Stimulated activated CD4-positive, alpha-beta T cell treated with anti-CD3 and anti-CD28 coated beads, Interleukin-1b, Interleukin-23, amount 100 ng/mL, for 1 hour (primary cell): ENCODE measurements at places on chromosomes 13 and 19.
A peak's percentile ranks its signal among the peaks of the same experiment; 100 is the strongest.

DNA sequence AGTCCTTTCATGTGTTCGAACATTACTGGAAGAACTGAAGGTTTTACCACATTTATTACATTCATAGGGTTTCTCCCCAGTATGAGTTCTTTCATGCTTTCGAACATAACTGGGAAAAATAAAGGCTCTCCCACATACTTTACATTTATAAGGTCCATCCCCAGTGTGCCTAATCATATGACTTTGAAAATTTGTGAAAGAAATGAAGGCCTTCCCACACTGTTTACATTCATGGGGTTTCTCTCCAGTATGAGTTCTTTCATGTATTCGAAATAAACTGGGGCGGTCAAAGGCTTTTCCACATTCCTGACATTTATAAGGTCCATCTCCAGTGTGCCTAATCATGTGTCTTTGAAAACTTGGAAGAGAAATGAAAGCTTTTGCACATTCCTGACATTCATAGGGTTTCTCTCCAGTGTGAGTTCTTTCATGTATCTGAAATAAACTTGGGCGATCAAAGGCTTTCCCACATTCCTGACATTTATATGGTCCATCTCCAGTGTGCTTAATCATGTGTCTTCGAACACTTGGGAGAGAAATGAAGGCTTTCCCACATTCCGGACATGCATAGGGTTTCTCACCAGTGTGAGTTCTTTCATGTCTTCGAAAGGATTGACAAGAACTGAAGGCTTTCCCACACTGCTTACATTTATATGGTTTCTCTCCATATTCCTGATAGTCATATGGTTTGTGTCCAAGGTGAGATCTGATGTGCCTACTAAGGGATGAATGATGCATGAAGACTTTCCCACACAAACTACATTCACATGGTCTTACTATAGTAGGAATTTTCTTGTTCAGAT is 24.0 kb downstream of the ZNF564 start:
- DNase-seq: no peak

DNA sequence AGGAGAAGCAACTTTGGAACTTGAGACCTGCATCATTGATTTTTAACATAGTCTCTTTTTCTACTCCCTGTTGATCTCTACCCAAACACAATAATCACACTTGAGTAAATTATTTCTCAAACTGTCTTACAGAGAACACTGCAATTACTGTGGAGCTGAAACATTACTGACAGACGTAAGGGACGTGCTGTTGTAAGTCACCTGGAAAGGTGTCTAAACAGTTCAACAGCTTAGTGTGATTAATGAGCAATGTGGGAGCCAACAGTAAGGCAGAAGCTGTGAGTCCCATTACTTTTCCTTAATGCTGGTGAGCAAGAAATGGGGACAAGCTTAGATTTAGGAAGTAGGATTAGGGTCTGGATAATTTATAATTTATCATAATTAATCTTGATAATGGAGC is 265.7 kb downstream of the DLEU7 start:
- DNase-seq: no peak

DNA sequence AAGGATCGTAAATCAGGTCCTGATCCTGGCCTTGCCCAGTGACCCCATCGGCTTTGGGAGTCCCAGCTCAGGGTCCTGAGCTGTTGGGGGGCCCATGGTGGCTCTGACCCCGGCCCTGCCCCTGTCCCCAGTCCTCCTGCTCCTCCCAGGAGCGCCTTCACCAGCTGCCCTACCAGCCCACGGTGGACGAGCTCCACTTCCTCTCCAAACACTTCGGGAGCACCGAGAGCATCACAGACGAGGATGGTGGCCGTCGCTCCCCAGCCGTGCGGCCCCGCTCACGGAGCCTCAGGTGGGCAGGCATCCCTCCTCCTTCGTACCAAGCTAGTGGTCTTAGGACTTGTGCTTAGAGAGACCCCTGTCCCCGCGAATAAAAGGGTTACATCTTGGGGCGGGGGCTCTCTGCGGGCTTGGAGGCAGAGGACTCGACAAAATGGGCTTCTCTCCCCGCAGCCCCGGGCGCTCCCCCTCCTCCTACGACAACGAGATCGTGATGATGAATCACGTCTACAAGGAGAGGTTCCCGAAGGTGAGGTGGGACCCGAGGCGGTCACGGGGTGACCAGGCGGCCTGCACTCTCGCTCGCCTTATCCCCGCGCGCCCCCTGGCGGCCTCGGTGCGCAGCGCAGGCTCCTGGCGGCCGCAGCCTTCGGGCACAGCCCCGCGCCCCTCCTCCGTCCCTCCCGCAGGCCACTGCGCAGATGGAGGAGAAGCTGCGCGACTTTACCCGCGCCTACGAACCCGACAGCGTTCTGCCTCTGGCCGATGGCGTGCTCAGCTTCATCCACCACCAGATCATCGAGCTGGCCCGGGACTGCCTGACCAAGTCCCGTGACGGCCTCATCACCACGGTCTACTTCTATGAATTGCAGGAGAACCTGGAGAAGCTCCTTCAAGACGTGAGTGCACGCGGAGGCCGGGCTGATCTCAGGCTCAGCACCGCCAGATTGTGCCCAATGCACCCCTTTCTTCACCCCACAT is 9.1 kb downstream of the MAST1 start:
- DNase-seq: peak; percentile 63

- no peak for DNase-seq
Measured at GRCh38 chr13:85565652-85566051, 233.6 kb downstream of the SLITRK6 start.

DNA sequence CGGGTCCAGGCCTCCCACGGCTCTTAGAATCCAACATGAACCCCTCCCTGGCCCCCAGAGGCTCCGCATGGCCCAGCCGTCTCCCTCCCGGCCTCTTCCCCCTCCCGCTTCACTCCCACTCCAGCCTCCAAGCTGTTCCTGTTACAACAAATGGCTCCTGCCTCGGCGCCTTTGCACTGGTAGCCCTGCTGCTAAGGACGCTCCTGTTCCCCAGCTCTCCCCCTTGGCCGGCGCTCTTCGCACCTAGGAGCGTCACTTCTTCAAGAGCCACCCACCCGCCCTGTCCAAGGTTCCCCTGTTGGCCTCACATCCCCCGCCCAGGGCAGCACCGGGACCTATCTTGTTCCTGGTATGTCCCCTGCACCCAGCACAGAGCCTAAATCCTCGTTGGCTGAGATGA is 9.4 kb downstream of the CCDC124 start:
- DNase-seq: no peak

- no peak for DNase-seq
Measured at GRCh38 chr13:113821847-113822246, 42.0 kb downstream of the GAS6 start.

GRCh38 chr13:49604570-49604969 is 19.2 kb upstream of the RCBTB1 start:
- DNase-seq: no peak

GRCh38 chr19:51103926-51104341 is 4.3 kb downstream of the CTU1 start:
- no peak for DNase-seq

GRCh38 chr13:32595306-32595705 is 9.1 kb downstream of the PDS5B start:
- DNase-seq: no peak

DNA sequence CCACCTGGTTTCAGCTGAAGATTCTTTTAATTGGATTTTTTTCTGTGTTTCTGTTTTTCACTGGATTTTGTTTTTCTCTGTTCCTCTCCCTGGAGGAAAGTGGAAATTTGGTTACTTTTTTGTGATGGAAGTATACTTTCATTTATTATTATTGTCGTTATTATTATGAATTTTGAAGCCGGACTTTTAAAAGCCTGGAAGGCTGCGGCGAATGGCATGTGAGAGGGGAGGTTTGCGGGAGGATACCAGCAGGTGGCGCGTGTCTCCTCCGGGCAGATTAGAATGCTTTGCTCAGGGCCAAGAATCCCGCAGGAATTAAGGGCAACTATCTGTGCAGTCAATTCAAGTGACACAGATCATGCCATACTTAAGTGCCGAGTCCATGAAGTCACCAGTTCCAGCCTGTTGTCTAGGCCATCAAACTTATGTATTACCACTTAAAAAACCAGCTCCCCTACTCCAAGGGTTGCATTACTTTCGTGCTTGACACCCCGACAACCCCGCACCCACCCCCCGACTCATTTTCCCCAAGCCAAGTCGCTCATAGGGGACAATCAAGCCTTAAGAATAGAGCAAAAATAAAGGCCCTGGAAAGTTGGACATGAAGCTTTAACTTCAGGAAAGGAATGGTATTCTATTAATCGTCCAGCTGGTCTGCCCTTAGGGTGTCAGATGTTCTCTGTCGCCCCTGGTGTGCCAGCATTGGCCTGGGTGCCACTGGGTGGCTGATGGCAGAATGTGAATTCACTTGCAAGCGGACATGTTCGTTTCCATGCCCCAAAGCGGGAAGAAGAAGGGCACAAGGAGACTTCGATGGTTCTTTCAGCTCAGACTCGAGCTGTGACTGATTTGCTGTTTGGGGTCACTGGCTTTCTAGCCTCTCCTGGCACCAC is 1.3 kb upstream of the LRCH1 start:
- peak; percentile 44 for DNase-seq

GRCh38 chr13:23946900-23947299 is 49.6 kb upstream of the C1QTNF9B start:
- DNase-seq: no peak

GRCh38 chr13:91946498-91947070 is 548.2 kb downstream of the GPC5 start:
- no peak for DNase-seq

GRCh38 chr19:50555033-50555432 is 13.2 kb downstream of the LRRC4B start:
- DNase-seq: no peak

DNA sequence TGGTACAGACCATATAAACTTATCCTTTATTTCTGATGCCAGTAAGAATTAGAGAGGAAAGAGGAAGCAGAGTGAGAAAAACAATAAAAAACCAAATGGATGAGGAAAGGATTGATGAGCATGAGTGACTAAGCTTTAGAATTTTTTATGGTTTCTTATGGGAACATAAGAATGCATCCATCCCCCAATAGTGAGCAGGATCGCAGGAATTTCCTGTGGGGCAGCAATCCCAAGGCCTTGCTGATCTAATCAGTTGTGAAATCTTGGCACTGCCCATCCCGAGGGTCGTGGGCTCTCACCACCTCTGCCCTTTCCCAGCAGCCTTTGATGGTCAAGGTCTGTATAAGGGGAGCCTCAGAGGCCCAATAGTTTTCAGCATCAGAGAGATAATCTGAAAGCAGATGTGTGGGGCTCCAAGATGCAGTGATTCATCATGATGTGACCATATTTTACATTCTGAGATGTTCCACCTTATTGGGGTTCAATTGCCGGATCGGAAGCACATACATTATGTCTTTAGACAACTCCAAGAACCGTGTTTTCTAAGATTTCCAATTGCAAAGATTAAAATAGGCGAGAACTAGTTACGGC is 222.1 kb downstream of the DNAJC15 start:
- no peak for DNase-seq

GRCh38 chr13:27533155-27533643 is 82.8 kb upstream of the MTIF3 start:
- DNase-seq: no peak

- DNase-seq: no peak
Measured at GRCh38 chr13:57787058-57787791, 155.7 kb downstream of the PCDH17 start.

DNA sequence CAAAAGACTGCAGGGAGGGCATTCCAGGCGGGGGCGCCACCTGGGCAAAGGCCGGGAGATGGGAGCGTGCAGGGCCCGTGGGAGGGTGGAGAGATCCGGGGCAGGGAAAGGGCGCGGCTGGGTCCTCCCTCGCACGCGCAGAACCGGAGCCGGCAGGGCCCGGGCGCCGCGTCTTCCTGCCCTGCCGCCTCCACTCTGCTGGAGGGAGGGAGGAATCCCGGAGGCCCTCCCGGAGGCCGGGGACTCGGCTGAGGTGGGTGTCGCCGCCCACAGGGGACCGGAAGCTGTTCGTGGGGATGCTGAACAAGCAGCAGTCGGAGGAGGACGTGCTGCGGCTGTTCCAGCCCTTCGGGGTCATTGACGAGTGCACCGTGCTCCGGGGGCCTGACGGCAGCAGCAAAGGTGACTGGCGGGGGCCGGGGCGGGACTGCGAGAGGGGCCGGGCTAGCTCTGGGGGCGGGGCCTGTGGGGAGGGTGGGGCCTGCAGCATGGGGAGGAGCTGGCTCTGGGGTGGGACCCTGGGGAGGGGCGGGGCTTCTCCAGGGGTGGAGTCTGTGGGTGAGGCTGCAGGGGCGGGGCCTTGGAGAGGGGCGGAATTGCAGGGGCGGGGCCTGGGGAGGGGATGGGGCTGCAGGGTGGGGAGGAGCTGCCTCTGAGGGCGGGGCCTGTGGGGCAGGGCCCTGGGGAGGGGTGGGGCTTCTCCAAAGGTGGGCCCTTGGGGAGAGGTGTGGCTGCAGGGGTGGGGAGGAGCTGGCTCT is 51.3 kb downstream of the CELF5 start:
- DNase-seq: peak; percentile 88

- DNase-seq: no peak
Measured at GRCh38 chr13:61795580-61795979, 379.9 kb upstream of the PCDH20 start.

GRCh38 chr13:40141859-40142555 is 486.5 kb downstream of the COG6 start:
- DNase-seq: no peak

- no peak for DNase-seq
Measured at GRCh38 chr13:59111751-59112171, 1052.0 kb downstream of the DIAPH3 start.

GRCh38 chr13:33349288-33349985 is 63.9 kb upstream of the STARD13 start:
- no peak for DNase-seq

- no peak for DNase-seq
Measured at GRCh38 chr13:51801631-51802099, 2.3 kb downstream of the DHRS12 start.

DNA sequence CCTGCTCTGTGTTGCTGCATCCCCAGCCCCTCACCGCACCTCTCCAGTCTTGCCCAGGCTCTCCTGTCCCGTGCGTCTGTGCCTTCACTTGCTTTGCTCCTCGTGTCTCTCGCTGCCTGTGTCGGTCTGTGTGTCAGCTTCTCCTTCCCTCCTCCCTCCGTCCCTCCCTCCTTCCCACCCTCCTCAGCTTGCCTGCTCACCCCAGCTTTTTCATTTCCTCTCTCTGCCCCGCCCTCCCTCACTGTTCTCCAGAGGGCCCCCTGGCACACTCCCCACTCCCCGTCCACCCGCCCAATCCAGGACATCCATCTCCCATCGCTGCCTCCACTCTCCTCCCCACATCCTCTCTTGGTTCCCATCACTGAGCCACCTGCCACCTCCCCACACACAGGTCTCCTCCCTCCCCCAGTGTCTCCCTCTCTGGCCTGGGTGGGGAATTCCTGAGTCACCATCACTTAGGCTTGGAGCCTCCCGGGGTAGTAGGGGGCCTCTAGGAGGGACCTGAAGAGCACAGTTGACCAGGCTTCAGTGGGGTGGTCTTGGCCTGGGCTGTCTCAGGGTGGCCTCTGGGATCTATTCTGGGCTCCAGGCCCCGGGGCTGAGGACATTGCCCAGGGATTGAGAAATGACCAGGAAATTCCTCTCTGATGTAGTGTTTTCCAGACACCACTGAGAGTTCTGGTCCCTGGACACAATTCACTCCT is at the start of gene PTGIR:
Gene PTGIR, minus strand, starts transcription at position 132 of the 704 bp plus-strand sequence. CDS start 864 bp downstream, outside the sequence.
- no peak for DNase-seq
